NCI-H2227 treated with DMSO at 0.1 percent for 48 hours (cell line): ENCODE measurements at places on chromosomes 3 and 15.

DNA sequence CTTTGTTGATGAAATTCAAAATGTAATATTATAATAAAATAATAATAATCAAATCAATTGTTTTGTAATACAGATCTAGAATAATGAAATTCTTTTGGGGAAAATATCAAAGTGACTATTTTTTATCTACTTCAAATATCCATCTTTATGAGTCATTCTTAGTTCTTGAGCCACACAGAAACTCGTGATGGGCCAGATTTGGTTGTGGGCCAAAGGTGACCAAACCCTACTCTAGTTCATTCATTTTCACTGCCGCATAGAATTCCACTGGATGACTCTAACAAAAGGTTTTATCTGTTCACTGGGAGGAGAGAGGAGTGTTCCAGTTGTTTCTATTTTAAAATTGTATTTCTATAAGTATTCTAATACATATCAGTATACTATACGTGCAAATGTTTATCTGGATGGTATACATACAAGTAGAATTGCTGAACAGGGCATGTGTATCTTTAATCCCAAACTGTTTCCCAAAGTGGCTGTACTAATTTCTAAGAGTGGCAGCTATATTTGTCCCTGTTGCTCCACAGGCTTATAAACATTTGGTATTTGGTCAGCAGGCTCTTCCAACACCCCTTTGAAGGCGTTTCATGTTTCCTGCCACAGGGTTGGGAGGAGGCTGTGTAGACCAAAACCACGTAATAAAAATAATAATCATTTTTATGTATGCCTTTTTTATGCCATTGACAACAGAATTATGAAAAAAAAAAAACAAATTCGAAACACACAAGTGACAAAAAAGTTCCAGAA lies 7.3 kb upstream of the RTP3 start:
- no peak for DNase-seq

- peak; percentile 40 for DNase-seq
Observed at GRCh38 chr3:128800241-128801187, 74.5 kb downstream of the RAB7A start.

GRCh38 chr3:89527736-89528305 lies 420.4 kb downstream of the EPHA3 start:
- DNase-seq: no peak

- no peak for DNase-seq
Observed at GRCh38 chr3:192372616-192373015, 354.7 kb downstream of the FGF12 start.

DNA sequence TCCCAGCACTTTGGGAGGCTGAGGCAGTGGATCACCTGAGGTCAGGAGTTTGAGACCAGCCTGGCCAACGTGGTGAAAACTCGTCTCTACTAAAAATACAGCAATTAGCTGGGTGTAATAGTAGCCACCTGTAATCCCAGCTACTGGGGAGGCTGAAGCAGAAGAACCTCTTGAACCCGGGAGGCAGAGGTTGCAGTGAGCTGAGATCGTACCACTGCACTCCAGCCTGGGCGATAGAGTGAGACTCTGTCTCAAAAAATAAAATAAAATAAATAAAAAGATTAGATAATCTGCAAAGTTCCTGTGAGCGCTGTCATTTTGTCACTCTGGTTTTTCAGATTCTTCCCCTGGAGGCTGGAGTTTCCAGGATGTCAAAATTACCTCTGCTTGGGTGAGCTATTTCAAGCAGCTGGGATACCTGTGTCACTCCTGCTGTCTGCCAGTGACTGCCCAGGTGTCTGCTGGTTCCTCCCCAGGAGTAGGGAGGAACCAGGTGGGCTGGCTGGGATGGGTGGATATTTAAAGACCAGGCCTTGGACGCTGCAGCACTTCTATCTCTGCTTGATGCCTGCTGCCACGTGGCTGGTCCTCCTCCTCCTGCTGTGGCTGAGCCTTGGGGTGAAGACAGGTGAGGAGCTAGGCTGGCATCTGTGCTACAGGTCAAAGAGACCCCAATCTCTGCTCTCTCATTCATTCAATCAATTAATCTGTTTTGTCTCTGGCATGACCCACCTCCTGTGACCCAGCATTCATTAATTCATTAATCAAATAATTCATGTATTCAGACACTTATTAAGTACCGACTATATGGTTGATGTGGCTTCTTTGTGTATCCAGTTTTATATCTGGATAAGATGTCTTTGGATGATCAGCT lies 19.5 kb upstream of the MUC20 start:
- no peak for DNase-seq

DNA sequence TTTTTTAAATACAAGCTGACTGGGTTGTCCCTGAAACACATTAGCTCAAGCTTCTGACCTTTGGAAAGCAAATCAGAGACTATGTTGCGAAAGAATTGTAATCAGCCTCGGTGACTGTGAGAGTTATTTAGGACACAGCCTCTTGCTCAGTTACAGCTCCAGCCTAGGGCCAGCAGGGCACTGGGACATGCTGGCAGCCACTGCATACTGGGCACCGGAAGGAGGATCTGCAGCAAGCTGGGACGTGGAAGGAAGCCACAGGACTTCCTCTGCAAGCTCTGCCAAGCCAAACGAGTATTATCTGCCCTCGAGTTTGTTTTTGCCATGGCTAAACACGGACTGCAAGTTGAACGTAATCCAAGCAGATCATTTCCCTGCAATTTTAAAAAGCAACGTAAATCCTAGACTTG lies 24.4 kb upstream of the COPG1 start:
- no peak for DNase-seq

- DNase-seq: no peak
Observed at GRCh38 chr3:71369701-71370391, 213.7 kb downstream of the FOXP1 start.

DNA sequence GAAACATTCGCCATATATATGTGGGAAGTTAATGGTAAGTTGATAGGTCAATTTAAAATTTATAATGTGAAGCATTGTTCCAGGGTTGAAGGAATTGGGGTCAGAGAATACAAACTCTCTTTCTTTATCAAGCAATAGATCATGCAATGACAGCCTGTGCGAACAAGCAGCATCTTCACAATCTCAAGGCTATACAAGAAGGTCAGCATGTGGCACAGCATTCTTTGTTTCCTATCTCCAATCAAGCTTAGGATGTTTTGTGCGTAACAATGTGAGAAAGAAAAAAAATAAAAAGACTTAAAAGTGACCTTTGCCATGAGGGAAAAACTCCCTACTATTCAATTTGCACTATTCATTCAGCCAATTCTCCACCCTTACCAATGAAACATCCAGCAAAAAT lies 288.1 kb upstream of the NECTIN3 start:
- DNase-seq: no peak

- no peak for DNase-seq
Observed at GRCh38 chr3:197593046-197593380, 37.2 kb upstream of the BDH1 start.

DNA sequence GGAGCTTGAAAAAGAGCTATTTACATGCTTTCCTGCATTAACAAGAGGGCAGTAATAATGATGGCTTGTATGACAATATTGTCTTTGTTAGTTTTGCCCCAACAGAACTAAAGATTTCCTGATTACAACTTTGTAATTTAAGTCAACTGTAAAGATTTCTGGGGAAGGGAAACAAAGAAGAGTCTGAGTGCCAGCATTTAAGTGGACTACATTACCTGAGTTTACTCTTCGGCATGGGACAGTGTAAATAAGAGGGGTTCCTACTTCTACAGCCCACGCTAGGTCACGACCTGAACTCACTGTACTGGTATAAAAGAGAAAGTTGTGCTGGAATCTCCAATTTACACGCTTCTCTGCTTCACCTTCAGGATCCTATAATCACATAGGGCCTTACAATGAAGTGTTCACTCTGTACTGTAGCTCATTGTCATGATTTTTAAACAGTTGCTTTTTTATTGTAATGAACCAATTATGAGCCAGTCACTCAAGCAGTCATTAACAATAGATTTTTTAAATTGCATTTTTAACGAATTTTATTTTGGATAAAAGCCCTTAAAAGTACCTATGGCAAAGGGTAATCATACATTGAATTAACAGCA lies 39.6 kb downstream of the DPH6 start:
- DNase-seq: no peak

DNA sequence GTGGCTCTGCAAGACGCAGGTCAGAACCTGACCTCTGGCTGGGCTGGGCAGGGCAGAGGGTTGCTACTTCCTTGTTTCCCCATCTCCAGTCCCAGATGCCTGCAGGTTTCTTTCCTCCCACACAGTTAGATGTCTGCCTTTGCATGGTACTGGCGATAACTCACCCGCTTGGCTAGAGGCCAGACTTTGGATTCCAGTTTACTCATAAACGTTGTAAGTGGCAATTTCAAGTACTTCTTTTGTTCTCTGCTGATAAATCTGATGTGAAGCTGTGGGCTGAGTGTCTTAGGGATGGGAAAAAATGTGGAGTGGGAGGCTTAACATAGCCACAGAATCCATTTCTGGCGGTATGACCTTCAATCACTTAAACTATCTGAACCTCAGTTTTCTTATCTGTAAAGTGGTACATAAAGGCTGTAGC lies 194.2 kb downstream of the EBLN2 start:
- peak; percentile 83 for DNase-seq

DNA sequence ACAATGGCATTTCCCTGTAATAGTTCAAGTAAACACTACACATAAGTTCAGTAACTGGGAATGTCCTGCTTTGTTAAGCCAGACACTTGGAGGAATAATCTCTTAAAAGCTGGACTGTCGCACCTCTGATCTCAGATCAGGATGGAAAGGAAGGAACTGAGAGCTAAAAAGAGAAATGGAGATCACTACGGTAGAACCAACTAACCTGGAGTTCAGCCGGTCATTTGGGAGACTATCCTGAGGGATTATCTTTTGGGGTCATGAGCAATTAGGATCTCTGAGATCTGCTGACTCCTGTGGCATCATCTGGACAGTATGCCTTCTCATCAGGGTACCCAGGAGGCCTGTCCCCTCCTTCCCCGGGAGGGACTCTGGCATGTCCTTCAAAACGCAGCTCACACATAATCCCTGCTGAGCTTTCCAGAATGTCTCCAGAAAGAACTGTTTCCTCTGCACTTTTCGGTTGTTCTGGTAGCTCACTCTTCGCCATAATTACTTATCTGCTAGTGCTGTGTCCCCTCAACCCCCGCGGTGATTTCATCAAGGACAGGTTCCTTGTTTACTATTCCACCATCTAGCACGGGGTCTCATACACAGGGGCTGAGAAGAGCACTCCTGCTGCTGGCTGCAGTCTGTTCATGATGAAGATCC lies 115.6 kb downstream of the SENP2 start:
- peak; percentile 69 for DNase-seq

DNA sequence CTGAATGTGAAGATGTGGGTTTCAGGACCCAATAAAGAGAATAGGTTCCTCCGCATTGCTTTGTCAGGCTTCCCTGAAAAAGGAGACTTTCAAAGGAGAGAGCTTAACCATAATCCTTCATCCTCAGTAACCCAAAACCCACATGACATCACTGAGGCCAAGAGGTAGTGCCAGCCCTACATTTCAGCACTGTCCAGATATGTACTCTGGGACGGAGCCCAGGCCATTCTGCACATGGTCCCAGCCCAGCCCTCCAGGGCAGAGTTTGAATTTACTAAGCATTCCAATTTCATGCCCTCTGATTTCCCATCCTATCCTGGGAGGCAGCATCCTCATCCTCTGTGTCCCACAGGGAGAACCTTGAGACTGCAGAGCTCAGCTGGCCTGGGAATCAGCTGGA lies 210.5 kb downstream of the GABRB3 start:
- no peak for DNase-seq

GRCh38 chr3:107619549-107619948 lies 96.8 kb downstream of the BBX start:
- no peak for DNase-seq

DNA sequence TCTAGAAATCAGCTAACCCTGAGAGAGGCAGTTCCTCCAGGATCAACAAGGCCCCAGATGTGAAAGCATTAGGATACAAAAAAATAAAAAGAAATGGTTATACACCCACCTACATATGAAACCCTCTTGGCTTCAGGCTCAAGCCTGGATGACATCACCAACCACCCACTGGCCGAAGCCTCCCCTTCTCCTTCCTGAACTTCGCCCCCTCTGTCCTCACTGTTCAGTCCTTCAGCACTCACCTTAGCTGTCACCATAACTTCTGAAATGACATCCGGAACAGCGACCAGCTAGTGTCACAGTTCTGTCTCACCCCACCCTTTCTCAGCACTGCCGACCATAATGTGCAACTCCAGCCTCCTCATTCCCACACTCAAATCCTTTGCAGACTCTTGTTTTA lies 98.7 kb downstream of the PLCH1 start:
- DNase-seq: no peak

DNA sequence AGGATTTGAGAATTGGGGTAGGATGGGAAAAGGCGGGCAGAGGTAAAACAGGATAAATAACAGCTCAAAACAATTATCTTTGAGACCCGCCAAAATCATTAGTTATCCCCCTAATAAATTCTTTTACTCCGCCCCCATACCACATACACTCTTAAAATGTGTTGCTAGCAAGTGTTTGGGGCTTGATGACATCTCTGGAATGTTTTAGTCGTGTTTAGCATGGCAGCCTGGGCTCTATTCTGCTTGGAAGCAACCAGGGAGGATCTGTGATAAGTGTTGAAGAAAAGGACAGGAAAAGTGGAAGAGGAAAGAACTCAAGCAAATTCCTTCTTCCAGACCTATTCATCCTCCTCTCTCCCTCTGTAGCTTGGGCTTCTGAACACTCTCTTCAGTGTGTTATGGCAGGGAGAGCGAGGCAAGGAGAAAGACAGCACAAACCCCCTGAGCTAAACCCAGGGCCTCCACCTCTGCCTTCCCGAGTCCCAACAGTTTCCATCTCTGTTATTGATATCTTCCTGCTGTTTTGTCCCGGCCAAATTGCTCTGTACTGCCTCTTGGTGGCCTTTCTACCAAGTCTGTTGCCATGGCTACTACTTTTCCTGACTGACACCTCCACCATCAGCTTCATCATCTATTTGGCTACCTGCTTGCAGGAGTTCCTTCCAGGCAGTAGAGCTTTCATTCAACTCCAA lies 135.8 kb downstream of the RPL22L1 start:
- DNase-seq: no peak

GRCh38 chr15:98324341-98324970 lies 323.9 kb upstream of the IGF1R start:
- no peak for DNase-seq

- no peak for DNase-seq
Observed at GRCh38 chr3:42829083-42829627, 19.9 kb downstream of the ACKR2 start.

- DNase-seq: no peak
Observed at GRCh38 chr15:32898414-32898813, 180.6 kb downstream of the GREM1 start.

GRCh38 chr3:179416681-179417080 lies 34.6 kb downstream of the GNB4 start:
- no peak for DNase-seq

DNA sequence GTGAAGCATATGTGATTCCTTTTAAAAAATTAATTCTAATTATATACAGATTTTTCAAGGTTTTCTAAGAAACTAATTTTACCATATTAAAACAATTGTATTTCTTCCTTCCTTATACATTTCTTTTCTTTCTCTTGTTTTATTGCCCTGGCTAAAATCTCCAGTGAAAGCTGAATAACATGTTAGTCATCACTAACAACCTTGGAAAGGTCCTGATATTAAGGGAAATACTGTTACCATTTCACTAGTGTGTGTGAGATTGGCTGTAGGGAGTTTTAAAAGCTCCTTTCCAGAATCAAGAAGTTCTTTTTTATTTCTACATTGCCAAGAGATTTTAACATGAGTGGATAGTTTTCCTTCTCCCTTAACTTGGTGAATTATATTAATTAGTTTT lies 229.7 kb upstream of the EIF1B start:
- DNase-seq: no peak
